CD4-positive, alpha-beta T cell treated with Interleukin-21 for 1 hour (primary cell): ENCODE measurements at places on chromosomes 13 and 19.
A peak's percentile ranks its signal among the peaks of the same experiment; 100 is the strongest.

DNA sequence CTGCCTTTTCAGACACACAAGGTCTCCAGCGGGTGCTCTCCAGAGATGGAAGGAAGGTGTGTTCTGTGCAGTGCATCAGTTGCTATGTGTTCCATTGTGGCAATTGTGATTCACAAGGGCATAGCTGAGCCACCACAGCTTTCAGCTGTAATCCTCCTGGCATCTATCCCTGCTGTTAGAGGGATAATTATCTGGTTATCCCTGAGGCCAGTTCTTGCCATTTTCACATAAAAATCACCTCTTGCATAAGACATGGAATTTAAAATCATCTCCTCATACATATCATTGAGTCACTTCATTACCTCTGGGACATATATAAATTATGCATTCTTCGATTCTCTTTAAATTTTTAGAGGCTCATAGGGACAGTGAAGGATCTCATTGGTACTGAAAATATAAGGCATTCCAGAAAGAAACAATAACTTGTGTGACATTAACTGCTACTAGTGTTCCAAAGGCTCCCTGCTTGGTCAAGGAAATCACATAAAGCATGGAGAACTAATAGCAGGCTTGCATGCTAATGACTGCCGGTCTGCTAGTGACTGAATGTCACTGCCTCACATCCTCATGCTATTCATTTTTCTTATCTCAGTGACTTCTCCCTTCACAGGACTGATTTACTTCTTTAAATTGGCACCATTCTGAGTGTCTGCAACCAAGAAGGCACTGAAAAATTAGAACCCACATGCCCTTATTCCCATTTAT is 214.0 kb downstream of the ENOX1 start:
- no peak for DNase-seq

DNA sequence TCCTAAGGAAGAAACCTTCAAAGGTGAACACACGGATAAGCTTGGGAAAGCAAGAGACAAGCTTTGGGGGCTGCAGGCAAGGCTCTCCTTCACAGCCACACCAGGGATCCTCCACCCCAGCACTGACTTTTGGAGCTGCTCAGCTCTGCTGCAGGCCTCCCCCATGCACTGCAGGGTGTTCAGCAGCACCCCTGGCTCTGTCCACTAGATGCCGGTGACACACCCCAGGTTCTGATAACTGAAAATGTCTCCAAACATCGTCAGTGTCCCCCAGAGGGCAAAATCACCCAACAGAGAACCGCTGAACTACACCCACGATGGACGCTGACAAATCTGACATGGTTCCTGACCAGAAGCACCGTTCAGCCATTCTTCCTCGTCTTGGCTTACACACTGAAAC is 90.5 kb downstream of the STK24 start:
- DNase-seq, result no peak

- peak; percentile 21 for DNase-seq
Measured at GRCh38 chr19:48879025-48879637, 6.9 kb downstream of the PPP1R15A start.

- DNase-seq, result no peak
Measured at GRCh38 chr19:4452230-4452990, 5.2 kb downstream of the UBXN6 start.
